ENCODE measurements at places on chromosomes 7 and 10. TPM values are rescaled to one million over a fixed set of nuclear protein-coding genes. Genes with fewer than 3 reads are reported as not detected.

ZNF680 gene
- 8.9 TPM for polyA plus RNA-seq

AEBP1 gene
- 1.7 TPM for polyA plus RNA-seq

ABCB1 gene
- 2.0 TPM for polyA plus RNA-seq

MICALL2 gene
- polyA plus RNA-seq = 0.14 TPM

ACTR3C gene
- polyA plus RNA-seq = 4.6 TPM

RPEL1 gene
- polyA plus RNA-seq = not detected

GPR26 gene
- polyA plus RNA-seq = not detected

PRTFDC1 gene
- not detected for polyA plus RNA-seq

CALHM2 gene
- 33.5 TPM for polyA plus RNA-seq

SAMD9L gene
- polyA plus RNA-seq = 29.8 TPM

NPC1L1 gene
- not detected for polyA plus RNA-seq
